ENCODE measurements at places on chromosomes 3 and 15.

DNA sequence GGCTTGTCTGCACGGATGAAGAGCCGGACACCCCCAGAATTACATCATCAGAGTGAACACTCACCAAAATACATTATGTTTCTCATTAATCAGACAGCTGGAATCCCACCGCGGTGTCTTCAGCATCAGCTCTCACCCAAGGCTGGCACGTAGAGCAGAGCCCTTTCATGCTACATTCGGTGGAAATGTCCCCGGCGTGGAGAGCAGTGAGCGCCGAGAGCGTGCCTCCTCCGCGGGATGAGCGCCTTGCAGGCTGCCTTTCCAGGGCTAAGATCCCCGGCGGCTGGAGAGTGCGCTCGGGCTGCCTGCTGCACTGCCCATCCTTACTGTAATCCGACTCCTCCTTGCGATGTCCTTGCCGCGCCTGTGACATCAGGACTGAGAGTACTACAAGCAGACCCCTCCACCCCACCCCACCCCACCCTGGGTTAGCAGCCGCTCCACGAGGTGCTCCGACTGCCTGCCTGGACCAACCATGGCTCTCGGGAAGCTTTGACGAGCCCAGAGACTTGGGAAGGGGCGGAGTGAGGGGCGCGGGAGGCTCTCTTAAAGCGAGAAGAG is at the start of gene ZNF385D:
TSS of gene ZNF385D (minus strand) at position 380 of the 561 bp plus-strand sequence. CDS start at position 86, 294 bp downstream.
- DNase-seq = peak; percentile 69

GRCh38 chr3:104180906-104181305 is 1185.8 kb upstream of the ALCAM start:
- DNase-seq = no peak

- DNase-seq = no peak
Measured at GRCh38 chr15:83068054-83068453, 1.0 kb upstream of the BTBD1 start.

DNA sequence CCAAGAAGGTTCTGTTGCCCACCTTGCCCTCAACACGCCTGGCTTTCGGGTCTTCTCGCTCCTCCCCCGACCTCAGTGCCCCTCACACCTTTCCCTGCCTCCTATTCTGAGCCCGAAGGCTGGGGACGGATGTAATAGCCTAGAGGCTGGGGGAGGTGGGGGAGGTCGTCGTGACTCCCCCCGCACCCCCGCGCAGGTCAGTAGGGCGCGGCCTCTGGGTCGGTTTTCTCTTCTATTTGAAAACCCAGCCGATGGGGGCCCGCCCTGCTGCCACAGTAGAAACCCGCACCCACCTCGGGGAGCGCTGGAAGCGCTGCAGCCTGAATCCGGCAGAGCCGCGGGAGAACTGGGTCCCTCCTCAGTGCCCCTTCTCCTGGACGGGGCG is 1.0 kb upstream of the RBPMS2 start:
- DNase-seq = no peak

DNA sequence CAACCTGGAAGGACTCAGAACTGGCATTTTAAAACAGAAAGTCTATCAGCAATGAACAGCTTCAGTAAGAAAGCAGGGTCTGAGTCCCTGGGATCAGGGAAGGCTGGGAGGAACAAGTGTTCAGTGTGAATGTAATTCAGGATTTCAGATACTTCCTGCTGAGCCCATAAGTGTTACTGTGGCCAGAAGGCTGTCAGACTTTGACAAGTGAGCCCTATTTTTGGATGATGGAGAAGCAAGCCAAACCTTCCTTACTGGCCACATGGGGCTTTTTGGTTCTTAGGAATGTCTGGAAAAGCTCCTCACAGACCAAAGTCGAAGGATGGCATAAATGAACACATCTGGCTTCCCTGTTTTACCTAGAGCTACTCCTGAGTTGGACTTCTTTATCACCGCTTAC is 157.2 kb downstream of the BBX start:
- DNase-seq = no peak

GRCh38 chr3:38707730-38708129 is 58.2 kb upstream of the SCN5A start:
- DNase-seq = no peak

DNA sequence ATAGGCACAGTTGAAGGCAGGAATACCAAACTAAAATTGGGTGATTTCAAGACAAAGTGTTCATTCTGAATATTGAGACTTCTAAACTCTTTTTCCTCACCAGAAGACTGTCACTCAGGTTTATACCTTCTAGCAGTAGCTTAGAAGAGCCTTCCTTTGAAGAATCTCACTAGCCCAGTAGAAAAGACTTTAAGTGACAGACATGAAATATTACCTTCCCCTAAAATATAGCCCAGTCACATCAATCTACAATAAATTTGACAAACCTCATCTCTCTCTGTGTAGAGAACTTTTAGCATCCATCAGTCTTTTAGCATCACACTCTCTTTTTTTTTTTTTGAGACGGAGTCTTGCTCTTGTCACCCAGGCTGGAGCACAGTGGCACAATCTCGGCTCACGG is 97.5 kb downstream of the HERC1 start:
- DNase-seq = no peak

DNA sequence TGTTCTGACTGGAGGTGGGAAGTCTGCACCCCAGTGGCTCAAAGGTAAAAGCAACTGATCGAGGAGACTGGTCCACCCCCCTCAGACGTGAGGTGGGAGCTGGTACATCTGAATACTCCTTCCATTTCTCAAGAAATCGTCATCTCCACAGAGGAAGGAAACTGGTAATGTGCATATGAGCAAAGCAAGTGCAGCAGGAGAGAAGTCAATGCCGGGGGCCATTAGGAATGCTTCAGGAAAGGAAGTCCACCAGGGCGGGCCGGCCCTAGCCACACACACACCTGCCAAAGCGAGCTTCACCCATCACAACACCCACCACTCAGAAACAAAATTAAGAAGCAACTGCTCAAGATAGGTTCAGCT is 8.5 kb downstream of the TBC1D2B start:
- DNase-seq = no peak

DNA sequence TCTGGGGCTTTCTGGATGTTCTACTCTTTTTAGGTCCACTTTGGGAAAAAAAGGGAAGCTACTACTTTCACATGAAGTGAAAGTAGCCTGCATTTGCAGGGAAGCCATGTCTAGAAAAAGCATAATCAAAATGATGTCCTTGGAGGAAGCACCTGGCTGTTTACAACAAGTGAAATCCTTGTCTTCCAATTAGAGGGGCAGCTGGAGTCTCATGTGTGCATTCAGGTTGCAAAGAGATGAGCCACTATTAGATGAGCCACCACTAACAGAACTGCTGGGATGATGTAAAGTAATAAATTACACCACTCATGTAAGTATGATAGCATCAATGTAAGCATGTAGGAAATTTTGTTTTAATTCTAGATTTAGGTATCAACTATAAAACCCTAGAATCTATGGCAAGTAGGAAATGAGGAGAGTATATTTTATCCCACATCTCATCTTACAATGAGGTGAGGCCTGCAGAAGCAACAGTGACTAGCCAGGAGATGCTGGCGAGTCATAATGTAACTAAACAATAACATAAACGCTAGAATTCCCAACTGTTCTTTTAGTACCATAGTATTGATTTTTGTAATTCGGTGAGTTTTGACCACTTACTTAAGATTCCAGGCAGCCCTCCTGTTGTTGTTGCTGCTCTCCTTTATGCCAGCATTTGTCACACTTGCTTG is 75.9 kb downstream of the TMEM108 start:
- DNase-seq = no peak

DNA sequence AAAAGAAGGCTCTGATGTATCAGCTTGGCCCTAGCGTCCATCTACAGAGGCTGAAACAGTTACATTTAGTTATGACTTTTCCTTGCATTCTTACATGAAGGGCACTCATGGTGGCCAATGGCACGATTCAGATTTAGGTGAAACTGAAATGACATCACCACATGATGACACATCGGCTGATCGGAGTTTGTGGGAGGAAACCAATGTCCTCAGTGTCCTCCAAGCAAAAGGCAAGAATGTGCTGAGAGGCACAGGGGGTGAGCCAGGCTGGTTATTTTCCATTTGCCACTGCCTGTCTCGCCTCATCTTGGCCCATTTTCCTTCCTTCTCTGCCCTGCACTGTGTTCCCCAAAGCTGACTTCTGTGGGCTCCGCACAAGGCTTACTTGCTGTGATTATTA is 34.4 kb downstream of the TARS3 start:
- no peak for DNase-seq
